ENCODE measurements at places on chromosomes 11 and 22.

GRCh38 chr22:19914201-19914943 lies 27.2 kb upstream of the COMT start:
- no peak for DNase-seq

- DNase-seq: no peak
Measured at GRCh38 chr11:16015741-16016467, 340.4 kb downstream of the SOX6 start.

GRCh38 chr11:128632141-128632791 lies 44.9 kb upstream of the ETS1 start:
- no peak for DNase-seq

DNA sequence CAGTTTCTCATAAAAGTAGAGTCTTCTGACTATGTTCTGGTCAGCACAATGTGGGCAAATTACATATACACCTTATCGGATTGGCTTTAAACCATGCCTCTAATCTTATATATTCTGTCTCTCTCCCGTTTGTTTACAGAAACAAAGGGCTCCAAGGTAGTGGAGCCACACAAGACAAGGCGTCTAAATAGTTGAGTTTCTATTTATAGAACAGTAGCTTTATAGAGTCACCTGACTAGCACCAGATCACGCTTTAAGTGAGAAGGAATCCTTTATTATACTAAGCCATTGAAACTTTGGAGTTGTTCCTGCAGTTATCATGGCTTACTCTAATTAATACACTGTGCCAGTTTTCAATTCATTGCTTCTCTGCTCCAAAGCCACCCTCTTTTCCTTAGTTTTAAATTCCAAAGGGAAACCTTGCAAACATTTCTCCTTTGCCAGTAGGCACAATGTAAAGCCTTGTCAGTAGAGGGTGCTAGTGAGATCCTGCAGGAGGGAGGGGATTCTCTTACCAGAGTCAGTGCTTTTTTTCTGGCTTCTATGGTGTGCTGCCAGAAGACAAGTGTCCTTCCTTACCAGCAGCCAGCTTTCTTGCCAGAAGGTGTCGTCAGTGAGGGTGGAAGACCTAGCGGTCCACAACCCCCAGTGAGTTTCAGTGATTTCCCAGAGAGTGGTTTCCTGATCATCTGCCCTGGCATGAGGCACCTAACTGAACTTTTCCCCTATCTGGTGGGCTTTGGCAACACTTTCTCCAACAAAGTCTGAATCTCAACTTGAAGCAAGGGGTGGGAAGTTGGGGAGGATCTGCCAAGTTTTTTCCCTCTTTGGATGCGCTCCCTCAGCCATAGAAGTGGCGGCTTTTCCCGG lies 71.7 kb downstream of the RAB38 start:
- peak; percentile 4 for DNase-seq

DNA sequence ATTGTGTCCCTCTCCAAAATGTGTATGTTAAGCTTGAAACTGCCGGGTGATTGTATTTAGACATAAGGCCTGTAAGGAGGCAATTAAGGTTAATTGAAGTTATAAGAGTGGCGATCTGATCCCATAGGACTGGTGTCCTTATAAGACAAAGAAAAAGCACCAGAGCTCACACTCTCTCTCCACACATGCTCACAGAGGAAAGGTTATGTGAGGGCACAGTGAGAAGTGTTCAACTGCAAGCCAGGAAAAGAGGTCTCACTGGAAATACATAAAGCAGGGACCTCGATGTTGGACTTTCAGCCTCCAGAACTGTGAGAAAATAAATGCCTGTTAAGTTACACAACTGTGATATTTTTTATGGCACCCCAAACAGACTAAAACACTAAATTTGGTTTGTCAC lies 1233.8 kb upstream of the CNTN5 start:
- no peak for DNase-seq

GRCh38 chr11:21122523-21122922 lies 453.1 kb downstream of the NELL1 start:
- DNase-seq: no peak

DNA sequence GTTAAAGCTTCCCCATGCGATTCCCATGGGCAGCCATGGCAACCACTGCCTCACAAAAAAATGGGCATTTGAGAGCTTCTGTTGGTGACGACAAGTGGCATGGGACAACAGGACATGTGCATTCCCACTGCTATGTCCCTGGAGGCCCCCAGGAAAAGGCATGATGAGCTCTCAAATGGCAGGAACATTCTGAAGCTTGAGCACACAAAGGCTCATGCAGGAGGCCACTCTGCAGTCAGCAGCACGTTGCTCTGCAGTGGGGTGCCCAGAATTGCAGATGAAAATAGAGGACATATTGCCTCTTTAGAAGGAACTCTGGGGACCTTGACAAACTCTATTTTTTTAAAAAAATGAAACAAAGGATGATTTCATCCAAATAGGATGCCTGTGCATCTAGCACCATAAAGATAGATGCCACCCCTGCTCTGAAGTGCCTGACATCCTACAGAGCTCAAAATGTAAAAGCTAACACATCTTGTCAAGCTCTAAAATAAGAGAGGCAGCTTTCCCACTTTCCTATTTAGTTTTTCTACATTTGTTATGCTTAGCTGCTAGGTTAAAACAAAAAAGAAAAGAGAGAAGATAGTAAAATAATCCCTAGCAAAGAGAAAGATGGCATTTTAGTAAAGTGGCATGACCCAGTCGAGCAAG lies 277.6 kb upstream of the ZC3H12C start:
- no peak for DNase-seq

- no peak for DNase-seq
Measured at GRCh38 chr11:1351278-1351937, 38.3 kb upstream of the BRSK2 start.

DNA sequence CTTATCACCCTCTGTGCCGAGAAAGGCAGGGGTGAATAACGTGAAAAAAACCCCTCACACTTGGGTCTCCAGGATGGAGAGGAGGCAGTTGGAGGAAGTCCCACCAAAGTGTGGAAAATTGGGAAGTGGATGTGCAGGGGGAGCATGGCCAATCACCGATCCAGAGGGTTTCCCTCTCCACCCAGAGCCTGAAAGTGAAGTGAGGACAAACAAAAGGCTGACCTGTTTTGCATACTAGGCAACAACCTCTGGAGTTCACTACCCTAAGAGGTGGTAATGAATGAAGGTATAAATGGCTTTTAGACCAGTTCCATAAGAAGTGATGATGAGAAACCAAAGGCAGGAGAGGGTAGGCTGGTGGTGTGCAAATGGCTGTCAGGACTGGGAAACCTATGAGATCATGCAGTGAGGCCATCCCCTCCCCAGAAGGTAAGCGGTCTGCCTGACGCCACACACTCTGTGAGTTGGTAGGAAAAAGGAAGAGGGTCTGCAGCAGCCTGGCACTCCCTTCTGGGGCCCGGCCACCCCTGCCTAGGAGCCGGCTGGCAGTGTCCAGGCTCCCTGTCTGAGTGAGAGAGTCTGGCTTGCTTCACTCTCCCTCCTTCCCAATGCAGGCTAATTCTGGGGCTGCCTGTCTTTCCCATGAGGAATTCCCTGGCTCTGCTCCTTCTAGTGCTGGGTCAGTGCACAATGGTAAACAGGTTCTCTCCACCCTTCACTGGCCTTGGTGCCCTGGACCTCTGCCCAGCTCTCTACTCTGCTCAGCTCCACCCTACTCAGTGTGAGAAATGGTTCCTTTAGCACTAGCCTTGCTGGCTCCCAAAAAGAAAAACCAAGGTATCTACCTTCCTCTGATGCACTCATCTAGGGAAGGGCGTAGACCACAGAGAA lies 15.6 kb downstream of the TBC1D10A start:
- no peak for DNase-seq

GRCh38 chr11:134349109-134349801 lies 17.5 kb downstream of the GLB1L2 start:
- no peak for DNase-seq

DNA sequence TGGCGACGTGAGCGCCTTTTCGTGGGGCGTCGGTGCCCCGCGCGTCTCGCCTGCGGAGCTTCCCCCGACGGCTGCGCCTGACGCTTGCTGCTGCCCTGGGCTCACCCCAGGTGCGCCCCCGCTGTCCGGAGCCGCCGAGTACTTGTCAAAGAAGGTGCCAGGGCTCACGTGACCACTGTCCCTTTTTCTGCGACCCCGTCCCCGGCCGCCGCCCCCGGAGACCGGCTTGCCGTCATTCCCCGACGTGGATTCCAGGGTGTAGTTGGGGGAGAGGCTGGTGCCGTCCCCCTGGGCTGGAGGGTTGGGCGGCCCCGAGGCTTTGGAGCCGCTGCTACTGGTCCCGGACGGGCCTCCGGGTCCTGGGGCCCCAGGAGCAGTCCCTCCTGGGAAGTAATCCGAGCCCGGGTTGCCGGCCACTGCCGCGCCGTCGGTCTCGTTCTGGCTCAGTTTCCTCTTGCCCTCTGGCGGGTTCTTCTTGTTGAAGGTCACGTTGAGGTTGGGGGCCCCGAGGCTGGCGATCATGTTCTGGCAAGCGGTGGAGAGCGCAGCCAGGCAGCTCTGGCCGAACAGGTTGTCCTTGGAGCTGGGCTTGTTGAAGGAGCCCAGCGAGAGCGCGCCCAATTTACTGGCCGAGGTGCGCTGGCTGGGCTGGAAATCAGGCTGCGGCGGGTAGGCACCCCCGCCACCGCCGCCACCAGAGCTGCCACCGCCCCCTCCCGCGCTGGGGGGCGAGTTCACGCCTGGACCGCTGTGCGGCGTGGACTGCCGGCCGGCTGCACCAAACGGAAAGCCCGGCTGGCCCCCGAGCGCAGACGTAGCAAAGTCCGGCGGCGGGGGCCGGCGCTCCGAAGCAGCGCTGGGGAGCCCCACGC lies 3.8 kb downstream of the MN1 start:
- DNase-seq: no peak

DNA sequence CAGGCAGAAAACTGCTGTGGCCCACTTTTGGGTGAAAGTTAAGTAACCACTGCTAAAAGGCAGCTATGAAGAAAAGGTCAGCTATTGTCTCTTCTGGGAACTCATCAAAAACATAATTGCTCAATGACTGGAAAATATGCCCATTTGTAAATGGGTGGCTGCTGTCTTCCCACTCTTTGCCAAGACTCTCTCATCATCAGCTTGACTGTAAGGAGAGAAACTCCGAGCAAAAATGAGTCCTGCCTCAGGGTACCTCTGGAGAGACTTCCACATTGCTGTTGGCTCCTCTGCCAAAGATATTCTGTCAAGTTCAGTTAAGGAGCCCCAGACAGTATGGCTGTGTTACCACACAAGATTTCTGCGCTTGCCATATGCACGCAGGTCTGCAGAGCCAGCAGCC lies 138.7 kb downstream of the BBOX1 start:
- no peak for DNase-seq

DNA sequence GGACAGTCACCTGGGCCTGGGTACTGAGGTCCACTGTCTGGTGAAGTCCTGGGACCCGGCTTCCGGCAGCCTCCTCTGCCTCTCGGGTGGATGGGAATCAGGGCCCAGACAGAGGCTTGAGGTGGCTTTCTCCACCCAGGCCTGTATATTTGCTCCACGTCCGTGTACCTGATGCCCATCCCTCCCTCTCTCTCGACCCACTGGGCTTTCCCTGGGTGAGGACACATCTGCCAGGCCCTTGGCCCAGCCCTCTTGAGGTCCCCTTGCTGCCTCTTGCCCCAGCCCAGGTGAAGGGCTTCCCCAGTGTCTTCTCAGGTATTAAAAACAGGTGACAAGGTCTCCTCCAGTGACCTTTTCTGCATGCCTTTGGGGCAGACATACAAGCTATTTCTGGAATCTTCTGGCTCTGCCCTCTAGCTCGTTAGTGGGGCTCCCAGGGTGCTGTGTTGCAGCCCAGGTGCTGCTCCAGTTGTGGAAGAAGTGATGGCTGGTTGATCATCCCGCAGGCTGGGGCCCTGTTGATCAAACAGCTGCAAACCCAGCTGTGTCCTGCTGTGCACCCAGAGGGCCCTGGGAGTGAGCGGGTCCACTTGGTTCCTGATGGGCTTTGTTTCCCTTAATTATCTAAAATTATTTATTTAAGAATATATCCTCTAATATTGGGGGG lies 25.5 kb upstream of the ACR start:
- DNase-seq: no peak

GRCh38 chr11:2664376-2664775 lies 35.4 kb downstream of the KCNQ1OT1 start:
- DNase-seq: no peak

DNA sequence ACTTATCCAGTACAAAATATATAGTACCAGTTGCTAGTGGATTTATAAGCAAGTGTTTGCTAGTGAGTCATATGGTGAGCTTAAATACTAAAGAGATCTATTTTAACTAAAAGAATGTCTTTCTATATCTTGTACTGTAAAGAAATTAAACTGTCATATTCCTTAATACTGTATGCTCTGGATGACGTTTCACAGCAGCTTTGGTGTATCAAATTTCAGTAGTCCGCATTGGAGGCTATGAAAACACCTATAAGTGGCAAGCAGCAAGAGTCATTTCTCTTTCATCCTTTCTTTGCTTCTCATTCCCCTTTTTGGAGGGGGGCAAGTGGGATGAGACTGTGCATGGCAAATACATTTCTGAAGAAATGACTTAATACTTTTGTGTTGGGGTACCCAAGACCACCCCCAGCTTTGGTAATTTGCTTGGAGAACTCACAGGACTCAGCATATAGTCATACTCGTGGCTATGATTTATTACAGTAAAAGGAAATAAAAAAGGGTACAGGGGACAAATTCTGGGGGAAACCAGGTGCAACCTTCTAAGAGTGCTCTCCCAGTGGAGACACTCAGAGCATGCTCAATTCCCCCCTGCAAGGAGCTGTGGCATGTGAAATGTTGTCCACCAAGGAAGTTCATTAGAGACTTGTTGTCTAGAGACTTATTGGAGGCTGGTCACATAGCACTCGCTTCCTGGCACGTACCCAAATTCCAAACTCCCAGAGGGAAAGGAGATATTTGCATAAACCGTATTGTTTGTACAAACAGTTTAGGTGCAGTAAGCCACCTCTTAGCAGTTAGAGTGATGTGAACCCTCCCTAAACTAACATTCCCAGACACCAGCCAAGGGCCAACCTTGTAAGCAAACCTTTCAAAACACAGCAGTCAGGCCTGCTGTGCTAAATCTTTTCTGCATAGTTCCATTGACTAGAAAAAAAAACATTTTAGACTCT lies 210.8 kb downstream of the PGR start:
- DNase-seq: no peak

DNA sequence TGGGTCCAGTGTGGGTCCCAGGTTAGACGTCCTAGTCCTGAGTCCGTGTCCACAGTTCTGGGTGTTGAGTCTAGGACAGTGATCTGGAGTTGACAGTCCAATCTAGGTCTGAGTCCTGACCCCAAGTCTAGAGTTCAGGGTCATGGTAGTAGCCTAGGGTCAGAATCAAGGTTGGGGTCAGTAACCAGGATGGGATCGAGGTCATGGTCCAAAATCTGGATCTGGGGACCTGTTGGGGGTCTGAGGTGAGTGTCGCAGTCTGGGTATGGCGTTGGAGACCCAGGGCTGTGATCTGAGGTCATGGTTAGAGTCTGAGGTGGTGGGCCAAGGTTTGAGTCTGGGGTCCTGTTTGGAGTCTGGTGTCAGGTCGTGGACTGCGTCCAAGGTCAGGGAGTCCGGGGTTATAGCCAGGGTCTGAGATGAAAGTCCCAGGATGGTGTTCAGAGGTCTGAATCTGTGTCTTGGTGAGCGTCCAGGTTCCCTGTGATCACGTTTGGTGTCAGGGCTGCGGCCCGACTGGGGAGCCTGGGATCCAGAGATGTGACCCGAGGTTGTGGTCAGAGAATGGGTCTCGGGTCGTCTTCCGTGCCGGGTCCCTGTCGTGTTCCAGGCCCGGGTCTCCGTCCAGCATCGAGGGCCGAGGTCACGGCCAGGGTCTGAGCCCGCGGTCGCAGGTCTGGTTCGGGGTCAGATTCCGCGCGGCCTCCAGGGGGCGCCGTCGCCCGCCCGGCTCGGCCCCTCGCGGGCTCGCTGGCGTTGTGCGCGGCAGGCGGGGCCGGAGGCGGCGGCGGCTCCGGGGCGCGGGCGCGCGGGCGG lies 432 bp upstream of the GRK2 start:
- DNase-seq: peak; percentile 81
